Tongue (tissue), 3 donors: ENCODE measurements at places on chromosomes 2 and 18.
A peak's percentile ranks its signal among the peaks of the same experiment; 100 is the strongest.

DNA sequence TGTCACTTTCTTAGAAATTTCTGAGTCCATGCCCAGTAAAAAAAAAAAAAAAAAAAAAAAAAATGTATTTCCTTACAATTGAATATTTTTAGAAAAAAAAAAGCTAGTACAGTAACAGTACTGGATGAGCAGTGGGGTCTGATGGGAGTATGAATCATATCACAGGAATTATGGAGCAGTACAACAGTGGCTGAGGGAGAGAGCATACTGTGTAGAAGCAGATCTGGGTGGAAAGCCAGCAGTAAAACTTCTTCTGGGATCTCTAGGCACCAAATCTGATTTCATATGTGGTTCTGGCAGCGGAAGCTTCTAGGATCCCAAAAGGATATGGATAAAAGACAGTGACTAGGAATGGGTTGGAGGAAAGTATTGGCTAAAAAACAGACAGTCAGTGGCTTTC is 414.9 kb upstream of the FSHR start:
- no peak for DNase-seq

GRCh38 chr2:18754286-18754685 is 164.9 kb upstream of the NT5C1B start:
- no peak for DNase-seq

DNA sequence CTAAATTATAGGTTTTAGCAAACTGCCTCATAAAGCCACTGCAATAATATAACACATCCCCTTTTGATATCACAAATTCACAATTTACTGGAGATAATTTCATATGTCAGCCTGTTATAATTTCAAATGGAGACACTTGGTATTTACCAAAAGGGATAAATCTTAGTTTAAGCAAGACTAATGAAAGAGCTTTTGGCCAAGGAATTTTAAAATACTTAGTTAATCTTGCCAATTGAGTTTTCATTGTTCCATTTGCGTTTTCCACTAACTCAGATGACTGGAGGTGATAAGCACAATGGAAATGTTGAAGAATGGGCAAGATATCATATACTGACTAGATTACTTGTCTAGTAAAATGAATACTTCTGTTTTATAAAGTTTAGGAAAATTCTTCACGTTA is 379.3 kb upstream of the SYT4 start:
- DNase-seq = no peak

- DNase-seq = peak; percentile 74
Measured at GRCh38 chr2:12262681-12263436, 453.9 kb upstream of the TRIB2 start.

DNA sequence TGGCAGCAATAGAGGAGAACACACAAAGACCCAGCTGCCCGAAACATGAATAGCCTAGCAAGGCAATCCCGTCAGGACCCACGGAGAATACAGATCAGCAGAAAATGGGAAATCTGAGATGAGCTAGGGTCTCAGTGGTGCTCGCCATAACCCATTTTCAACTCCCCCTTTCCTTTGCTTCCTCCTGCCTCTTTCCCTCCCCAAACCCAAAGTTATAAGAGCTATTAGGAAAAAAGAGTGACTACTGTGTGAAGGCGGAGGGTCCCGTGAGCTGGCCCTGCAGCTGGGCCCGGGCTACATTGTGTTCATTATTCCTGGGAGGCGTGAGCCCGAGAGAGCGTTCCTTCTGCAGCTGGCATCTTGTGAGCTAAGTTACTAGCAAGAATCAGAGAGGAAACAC is 118.4 kb downstream of the PID1 start:
- no peak for DNase-seq

DNA sequence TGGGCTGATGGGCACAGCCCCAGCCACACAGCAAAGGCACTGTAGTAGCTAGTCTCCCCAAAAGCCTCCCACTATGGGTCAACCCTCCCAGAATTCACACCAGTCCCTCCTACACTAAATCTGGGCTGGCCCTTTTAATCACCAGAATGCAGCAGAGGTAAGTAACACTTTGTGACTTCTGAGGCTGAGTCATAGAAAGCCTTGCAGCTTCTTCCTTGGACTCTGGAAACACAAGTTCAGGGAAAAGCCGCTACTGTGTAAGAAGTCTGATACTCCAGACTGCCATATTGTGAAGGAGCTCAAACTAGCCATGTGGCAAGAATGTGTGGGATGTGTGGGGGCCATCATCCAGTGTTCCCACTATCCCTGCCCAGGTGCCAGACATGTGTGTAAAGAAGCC is 19.0 kb upstream of the SIX2 start:
- no peak for DNase-seq

DNA sequence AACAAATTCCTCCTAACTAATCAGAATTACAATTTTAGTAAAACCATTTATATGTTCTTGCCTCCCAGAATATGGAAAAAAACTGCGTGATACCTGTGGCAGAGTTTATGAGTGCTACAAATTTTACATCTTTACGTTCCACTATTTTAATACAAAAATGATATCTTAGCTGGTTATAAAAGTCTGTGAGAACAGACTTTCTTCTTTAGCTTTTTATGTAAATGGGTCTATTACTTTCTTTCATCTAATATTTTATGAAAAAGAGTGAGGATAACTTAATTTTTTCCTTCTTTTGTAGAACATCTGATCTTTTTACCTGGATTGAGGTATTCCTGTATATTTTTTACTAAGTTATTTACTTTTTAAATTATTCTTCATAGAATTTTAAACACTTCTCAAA is 22.1 kb upstream of the REG3A start:
- DNase-seq = no peak

- no peak for DNase-seq
Measured at GRCh38 chr2:71892896-71893295, 254.8 kb downstream of the CYP26B1 start.

GRCh38 chr2:232230560-232230959 is 148.0 kb upstream of the ALPP start:
- peak; percentile 10 for DNase-seq

DNA sequence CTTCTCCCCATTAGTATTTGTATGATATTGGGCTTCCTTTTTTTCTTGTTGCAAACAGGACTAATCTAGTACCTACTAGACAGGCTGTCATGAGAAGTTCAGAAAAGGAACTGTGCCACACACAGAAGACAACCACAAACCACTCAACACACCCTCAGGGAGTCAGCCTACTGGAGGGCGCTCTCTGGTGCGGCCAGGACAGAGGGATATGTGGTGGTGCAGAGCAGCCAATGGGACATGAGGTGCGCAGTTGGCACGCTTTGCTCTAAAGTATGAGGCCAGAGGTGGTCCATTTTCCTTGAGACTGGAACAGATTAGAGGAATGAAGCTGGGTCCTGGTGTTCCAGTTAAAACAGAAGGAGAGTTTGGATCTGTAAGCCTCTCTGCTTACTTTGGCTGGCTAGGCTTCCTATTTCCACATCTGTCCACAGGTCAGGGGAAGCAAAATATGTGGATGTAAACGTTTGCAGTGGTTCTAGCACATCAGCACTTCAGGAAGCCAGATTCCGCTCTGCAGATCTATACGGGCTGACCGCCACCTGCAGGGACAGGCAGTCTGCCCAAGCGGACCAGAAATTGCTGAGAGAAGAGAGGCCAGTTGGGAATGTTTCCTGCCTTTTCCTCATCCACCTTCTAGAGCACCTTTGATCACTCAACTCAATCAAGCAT is 114.1 kb downstream of the GFPT1 start:
- peak; percentile 68 for DNase-seq
